ENCODE measurements at places on chromosomes 7 and 10. TPM values are rescaled to one million over a fixed set of nuclear protein-coding genes. Genes with fewer than 3 reads are reported as not detected.

Gene FOXP2
- 0.08 TPM for total RNA-seq

Gene PKD2L1
- total RNA-seq = not detected

Gene BLVRA
- total RNA-seq = 22.7 TPM

Gene ACTL6B
- total RNA-seq = not detected

Gene CBLL1
- 8.0 TPM for total RNA-seq

Gene NPC1L1
- total RNA-seq = not detected

Gene AEBP1
- total RNA-seq = 122 TPM

Gene HECW1
- not detected for total RNA-seq

Gene RHOBTB1
- total RNA-seq = 13.9 TPM

Gene LRMDA
- 2.3 TPM for total RNA-seq

Gene AVPI1
- 21.1 TPM for total RNA-seq

Gene RAPGEF5
- total RNA-seq = 1.7 TPM

Gene ZNF365
- 0.70 TPM for total RNA-seq

Gene POMZP3
- total RNA-seq = 3.5 TPM

Gene CFAP70
- 0.94 TPM for total RNA-seq

Gene UPF2
- 7.3 TPM for total RNA-seq

Gene SHLD2
- 24.3 TPM for total RNA-seq

Gene CREB3L2
- 48.6 TPM for total RNA-seq

Gene IDI2
- not detected for total RNA-seq

Gene MCM10
- total RNA-seq = 0.35 TPM

Gene MKX
- total RNA-seq = 0.08 TPM

Gene COL17A1
- 0.23 TPM for total RNA-seq

Gene DENND2A
- total RNA-seq = 0.75 TPM

Gene LIPJ
- total RNA-seq = not detected

Gene STRA8
- total RNA-seq = not detected

Gene IL15RA
- total RNA-seq = 5.5 TPM
